ENCODE measurements at places on chromosomes 5 and 9.

- no peak for DNase-seq
Observed at GRCh38 chr9:111799915-111800526, 5.3 kb upstream of the SHOC1 start.

GRCh38 chr5:102312586-102313370 is 16.7 kb upstream of the SLCO4C1 start:
- DNase-seq: no peak

- DNase-seq: no peak
Observed at GRCh38 chr5:75167345-75167744, 69.3 kb downstream of the ANKRD31 start.

DNA sequence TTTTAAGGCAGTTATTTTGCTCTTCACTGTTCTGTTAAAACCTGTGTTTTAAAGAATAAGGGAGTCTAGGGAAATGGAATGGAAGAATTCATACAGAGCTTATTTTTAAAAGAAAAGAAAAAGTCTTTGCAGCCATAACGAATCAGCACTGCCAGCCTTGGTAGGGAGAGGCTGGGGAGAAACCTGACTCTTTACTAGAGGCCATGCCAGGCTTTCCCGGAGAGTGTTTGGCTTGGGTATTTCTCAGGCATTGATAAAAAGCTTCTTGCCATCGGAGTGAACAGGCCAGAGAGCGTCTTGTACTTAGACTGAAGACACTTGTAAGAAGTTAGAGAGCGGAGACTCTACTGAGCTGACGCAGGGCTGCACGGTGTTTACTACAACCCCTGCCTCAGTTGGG is 72.7 kb upstream of the NFIL3 start:
- DNase-seq: no peak

GRCh38 chr5:127038550-127038949 is 8.2 kb upstream of the MARCHF3 start:
- DNase-seq: no peak

GRCh38 chr5:55533521-55534435 is 986 bp downstream of the PLPP1 start:
- no peak for DNase-seq

GRCh38 chr5:126370796-126371718 is 52.2 kb upstream of the GRAMD2B start:
- DNase-seq: no peak

- DNase-seq: no peak
Observed at GRCh38 chr9:82600536-82601292, 462.2 kb downstream of the RASEF start.

GRCh38 chr5:71748360-71748759 is 29.3 kb downstream of the CARTPT start:
- no peak for DNase-seq

- no peak for DNase-seq
Observed at GRCh38 chr9:69097064-69097463, 61.5 kb downstream of the FXN start.

DNA sequence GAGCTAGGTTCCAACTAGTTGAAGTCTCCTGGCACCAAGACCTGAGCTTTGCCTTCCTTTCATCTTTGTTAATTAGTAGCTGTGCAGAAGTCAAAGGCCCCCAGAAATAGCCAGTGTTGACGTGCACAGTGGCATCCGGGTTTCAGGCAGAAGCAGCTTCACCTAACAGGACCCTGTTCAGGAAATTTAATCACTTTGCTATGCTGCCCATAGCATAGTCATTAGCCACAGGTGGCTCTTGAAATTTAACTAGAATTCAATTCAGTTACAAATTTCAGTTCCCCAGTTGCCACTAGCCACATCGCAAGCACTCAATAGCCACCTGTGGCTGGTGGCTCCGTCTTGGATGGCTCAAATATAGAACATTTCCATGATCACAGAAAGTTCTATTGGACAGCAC is 179.1 kb downstream of the GOLPH3 start:
- DNase-seq: no peak

GRCh38 chr5:132457371-132458225 is 33.0 kb downstream of the IRF1 start:
- no peak for DNase-seq

- no peak for DNase-seq
Observed at GRCh38 chr5:75662061-75662460, 50.8 kb downstream of the ANKDD1B start.

- DNase-seq: no peak
Observed at GRCh38 chr5:91200692-91201091, 182.4 kb downstream of the ARRDC3 start.

- DNase-seq: no peak
Observed at GRCh38 chr5:7773178-7773577, 77.8 kb downstream of the CFAP90 start.

DNA sequence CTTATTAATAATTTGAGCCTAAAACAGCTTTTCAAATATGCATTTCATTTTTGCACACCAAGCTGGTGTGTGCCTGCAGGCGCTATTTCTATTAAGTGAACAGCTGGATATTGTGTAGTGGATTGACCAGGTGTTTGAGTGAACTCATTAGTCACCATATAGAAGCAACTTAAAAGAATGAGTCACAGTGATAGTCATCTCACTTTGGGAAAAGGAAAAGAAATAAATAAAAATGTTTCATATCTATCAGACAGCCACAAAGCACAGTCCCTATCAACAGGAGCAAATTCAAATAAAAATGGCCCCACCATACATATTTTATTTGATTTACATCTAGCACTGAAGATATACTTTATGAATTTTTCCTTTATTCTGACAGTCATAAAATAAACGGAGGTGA is 456.5 kb upstream of the CDH9 start:
- no peak for DNase-seq

GRCh38 chr5:90307322-90307721 is 102.2 kb downstream of the CETN3 start:
- no peak for DNase-seq

DNA sequence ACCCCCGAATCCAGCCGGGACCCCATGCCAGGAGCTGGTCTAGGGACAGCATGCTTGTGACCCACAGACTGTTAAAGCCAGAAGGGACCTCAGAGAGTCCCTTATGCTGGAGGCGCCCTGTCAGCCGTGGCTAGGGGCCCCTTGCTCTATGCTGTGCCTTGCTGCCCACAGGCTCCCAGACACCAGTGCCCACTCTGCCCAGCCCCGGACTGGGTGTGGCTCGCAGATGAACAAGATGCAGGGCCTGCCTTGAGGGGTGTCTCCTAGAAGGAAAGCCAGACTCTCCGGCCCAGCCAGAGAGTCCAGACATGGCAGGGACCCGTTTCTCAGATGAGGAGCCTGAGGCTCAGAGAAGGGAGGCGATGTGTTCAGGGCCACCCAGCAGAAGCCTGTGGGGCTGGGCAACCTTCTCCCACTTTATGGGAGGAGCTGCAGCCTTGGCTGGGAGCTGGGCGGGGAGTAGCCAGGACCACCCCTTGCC is 85.7 kb downstream of the LMX1B start:
- DNase-seq: no peak

GRCh38 chr9:131394464-131395156 is 724 bp downstream of the PRRC2B start:
- peak; percentile 49 for DNase-seq

DNA sequence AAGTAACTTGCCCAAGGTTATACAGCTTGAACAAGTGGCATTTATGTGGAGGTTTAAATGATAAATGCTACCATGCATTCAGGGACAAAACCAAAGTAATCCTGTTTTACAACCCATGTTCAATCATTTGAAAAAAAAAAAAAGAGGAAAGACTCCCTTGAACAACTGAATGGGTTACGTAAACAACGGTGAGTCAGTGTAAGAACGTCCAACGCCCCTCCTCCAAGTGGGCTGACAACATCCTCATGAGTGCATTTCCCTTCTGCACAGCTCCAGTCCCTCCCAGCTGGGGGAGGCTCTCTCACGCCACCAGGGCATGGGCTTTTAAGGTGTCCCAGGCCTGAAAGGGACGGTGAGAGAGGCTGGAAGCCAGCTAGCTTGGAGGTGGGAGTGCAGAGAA is 90.0 kb downstream of the PRRT1B start:
- peak; percentile 40 for DNase-seq

- no peak for DNase-seq
Observed at GRCh38 chr5:91645347-91645746, 262.2 kb upstream of the ARRDC3 start.
